Renal cortical epithelial cell (primary cell): ENCODE measurements at places on chromosomes 2 and 18.

- DNase-seq, result no peak
Measured at GRCh38 chr2:190547886-190548285, 13.4 kb upstream of the NEMP2 start.

DNA sequence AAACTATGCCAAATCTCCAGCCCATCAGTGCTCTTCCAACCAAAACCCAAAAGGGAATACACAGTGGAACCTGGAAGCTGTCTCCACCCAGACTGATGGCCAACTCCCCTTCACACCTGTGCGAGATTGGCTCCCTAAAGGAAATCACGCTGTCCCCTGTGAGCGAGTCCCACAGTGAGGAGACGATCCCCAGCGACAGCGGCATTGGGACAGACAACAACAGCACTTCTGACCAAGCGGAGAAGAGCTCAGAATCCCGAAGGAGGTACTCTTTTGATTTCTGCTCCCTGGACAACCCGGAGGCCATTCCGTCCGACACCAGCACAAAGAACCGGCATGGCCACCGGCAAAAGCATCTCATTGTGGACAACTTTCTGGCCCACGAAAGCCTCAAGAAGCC, 271.1 kb downstream of the SETBP1 start:
- no peak for DNase-seq

- no peak for DNase-seq
Measured at GRCh38 chr2:186913870-186914269, 64.9 kb upstream of the ZSWIM2 start.

- no peak for DNase-seq
Measured at GRCh38 chr2:20635675-20636584, 15.0 kb downstream of the HS1BP3 start.

DNA sequence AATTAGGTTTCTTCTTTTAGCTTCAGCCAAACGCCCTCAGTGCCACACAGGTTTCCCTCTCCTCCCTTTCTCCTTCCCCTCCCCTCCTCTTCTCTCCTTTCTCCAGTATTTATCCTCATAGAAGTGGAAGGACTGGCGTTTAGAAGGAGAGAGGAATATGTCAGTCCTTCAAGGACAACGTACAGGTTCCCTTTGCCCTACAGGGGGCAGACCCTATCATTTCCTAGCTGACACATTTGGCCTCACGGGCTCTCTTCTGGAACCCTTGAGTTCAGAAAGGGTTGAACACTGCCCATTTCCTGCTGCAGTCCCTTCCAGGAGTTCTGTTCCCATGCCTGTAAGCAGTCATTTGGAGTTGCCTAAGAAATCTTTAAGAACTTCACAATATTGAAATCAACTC, 46.1 kb downstream of the CDCA7 start:
- peak; percentile 4 for DNase-seq

DNA sequence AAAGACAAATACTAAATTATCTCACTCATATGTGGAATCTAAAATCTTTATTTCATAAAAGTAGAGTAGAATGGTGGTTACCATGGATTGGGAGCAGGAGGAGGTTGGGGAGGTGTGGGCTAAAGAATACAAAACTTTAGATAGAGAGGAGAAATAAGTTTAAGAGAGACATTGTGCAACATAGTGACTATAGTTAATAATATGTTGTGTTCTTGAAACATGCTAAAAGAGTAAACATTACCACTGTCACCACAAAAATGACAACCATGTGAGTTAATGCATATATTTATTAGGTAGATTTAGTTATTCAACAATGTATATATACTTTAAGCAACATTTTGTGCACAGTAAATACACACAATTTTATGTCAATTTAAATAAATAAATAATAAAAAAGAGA, 128.5 kb upstream of the COL3A1 start:
- no peak for DNase-seq

DNA sequence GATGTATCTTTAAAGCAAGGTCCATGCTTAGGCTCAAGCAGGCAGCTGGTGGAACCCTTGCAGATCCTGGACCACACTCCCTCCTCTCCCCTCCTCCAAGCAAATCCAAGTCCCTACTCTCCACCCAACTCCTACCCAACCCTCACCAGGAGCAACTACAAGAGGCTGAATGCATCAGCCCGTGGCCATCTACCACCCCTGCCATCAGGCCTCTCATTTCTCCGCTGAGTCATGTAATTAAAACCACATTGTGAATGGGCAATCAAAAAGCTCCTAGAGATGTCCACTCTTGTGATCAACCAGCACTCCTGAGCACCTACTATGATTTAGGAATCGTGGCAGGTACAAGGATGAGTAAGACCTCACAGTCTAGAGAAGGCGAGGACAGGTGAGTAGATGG, 142.2 kb upstream of the CAPN13 start:
- no peak for DNase-seq

GRCh38 chr2:237384672-237385020, 29.3 kb downstream of the COL6A3 start:
- DNase-seq, result no peak

- DNase-seq, result no peak
Measured at GRCh38 chr2:190486037-190486623, 48.4 kb downstream of the NEMP2 start.

DNA sequence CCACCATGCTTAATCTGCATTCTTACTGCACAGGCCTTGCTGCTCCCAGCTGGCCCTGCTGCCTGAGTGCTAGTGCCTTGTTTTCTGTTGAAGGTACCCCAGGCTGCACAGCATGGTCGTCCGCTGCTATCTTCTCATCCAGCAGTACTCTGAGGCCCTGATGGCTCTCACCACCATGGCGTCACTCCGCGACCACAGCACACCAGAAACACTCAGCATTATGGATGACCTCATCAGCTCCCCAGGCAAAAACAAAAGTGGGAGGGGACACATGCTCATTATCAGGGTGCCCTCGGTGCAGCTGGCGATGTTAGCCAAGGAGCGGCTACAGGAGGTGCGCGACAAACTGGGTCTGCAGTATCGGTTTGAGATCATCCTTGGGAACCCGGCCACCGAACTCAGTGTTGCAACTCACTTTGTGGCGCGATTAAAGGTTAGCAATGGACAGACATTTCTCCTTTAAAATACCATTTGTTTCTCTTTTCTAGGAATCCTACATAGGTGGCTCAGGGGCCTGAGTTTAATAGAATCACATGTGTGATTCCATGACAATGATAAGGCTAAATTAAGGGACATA, 110.5 kb downstream of the ESCO1 start:
- no peak for DNase-seq

- no peak for DNase-seq
Measured at GRCh38 chr18:61579581-61579980, 246.4 kb downstream of the CDH20 start.

- no peak for DNase-seq
Measured at GRCh38 chr18:66603941-66604627, at the start of gene CDH19. Gene CDH19 (minus strand): TSS chr18:66604090. CDS start chr18:66572204, 31,886 bp downstream.

GRCh38 chr2:182166406-182166805, 180.8 kb downstream of the PPP1R1C start:
- DNase-seq, result no peak

GRCh38 chr2:151627353-151627752, 106.9 kb downstream of the NEB start:
- DNase-seq, result no peak

DNA sequence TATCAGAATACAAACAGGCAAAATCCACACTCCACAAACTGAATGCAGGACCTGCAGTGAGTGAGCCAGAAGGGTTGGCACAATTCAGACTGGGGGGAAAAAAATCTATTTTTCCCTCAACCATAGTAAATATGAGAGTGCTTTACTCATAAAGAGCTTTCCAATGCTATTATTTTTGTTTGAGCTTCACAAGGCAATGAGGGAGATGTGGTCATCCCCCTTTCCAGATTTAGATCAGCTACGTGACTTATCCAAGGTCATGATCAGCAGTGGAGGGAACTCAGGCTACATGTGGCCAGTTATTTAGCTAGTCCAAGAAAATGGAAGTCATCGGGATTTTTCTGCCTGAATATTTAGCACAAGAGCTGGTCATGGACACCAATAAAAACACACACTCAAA, 120.4 kb upstream of the KLF7 start:
- DNase-seq, result no peak

- DNase-seq, result no peak
Measured at GRCh38 chr2:89849731-89850130, 1158.3 kb downstream of the RPIA start.

DNA sequence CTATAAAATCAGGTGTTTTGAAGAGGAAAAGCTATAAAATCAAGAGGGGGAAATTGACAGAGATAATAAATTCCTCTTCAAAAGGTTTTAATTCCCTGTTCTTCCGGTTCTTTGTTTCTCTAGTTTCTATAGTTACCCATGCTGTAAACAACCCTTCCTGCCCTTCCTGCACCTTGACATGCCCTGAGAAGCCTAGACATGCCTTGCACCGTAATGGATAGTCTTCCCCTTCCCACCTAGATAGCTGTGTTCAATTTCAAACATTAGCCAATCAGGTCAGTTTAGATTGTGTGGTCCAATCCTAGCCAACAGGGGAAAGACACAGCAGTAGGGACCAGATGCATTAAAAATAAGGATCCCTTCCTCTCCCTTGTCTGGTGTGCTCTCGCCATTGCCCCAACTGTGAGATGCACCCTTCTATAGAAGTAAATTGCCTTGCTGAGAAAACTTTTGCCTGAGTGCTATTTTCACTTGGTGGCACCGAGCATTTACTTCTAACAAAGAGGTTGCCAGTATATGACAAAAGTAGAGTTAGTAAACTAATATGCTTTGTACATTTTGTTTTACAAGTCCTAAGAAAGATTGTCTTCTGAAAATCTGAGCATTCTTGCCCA, 27.1 kb downstream of the SULT1C4 start:
- no peak for DNase-seq

DNA sequence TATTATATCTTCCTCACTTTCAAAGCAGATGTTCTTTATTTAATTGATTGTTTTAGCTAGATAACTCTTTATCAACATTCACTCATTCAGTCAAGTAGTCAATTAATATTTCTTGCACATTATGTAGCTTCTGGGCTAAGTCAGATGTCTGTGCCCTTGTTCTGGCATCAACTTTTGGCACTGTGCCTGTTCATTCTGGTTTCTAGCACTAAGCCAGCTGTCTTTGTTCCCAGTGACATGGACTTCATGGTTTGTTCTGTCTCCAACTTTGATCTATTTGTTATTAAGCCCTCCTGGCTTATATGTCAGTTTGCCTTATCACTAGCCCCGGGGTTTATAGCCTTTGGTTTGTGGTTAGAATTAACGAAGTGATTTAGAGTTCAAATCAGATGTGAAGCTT, 247.9 kb upstream of the SYT4 start:
- DNase-seq, result peak; percentile 2

- no peak for DNase-seq
Measured at GRCh38 chr18:58025205-58025604, 18.8 kb upstream of the NEDD4L start.

DNA sequence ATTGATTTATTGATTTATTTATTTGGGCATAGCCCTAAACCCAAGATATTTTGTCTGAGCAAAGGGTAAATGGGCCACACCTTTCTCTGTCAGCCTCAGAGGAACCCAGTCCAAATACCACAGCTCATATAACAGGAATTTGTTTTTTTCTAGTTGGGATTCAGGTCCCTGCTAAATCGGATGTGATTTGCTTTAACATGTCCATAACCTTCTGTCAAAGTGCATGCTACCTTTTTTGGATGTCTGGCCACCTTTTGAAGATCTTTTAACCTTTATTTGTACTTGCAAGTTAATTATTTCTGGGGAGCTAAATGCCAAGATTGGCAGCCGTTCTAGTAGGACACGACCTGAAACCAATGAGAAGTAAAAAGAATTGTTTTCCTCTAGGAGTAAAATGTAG, 303.2 kb upstream of the UBE2E3 start:
- DNase-seq, result peak; percentile 75

- DNase-seq, result no peak
Measured at GRCh38 chr2:230865766-230866755, 1.3 kb downstream of the ITM2C start.

- DNase-seq, result no peak
Measured at GRCh38 chr2:235330775-235331451, 162.9 kb upstream of the AGAP1 start.

DNA sequence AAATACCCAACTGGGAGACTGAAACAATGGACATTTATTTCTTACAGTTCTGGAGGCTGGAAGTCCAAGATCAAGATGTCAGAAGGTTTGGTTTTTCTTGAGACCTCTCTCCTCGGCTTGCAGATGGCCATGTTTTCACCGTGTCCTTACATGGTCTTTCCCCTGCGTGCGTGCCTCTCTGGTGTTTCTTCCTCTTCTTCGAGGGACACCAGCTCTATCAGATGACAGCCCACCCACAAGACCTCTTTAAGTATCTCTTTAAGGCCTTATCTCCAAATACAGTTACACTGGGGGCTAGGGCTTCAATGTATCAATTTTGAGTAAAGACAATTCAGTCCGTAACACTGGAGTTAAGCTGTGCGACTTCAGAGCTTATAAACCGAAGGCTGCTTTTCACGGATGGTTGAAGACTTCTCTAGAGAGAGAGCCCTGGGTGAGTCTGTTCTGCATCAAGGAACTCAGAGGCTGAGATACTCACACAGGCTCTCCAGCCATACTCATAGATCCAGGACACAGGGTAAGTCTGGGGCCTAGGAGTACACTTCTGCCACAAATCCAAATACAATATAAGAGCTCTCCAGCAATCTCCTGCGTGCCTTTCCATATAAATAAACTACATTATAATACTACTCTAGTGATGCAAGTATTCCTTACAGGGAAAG, 339.9 kb upstream of the PKDCC start:
- peak; percentile 45 for DNase-seq

DNA sequence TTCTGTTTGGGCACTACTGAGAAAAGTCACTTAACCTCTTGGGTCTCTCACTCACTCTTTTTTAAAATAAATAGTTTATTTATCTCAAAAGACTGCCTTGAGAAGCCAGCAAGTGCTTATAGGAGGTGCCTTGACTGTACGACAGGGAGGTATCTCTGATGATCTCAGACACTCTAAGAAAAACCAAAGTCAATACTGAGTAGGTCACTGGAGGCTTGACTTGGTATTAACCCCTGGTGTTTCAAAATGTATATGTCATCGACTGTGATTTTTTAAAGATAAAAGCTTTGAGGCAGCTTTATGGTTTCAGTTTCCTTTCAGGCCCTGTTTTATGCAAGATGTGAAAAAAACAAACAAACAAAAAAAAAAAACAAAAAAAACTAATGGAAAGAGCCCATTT, 33.7 kb downstream of the MREG start:
- no peak for DNase-seq

- no peak for DNase-seq
Measured at GRCh38 chr2:149152469-149152953, 114.0 kb downstream of the LYPD6B start.

GRCh38 chr2:240431661-240432424, 3.6 kb upstream of the GPC1 start:
- DNase-seq, result no peak

- DNase-seq, result no peak
Measured at GRCh38 chr2:7766088-7766722, 849.0 kb downstream of the RNF144A start.

GRCh38 chr2:119650206-119650605, 28.8 kb upstream of the TMEM177 start:
- DNase-seq, result no peak

DNA sequence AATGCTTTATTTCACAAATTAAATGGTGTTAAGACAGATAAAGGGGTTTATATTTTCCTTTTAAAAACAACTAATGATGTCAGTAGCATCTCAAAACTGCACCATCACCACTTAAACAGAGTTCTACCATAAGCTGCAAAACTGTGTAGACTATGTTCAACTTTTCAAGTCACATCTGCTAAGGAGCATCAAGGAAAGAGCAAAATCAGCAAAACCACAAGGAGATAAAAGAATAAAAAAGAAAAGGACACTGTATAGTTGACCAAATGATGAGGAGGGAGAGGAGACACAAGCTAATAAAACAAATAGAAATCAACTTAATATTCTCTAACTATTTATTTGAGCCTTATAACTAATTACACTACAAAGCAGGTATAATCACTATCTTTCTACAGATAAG, 33.9 kb downstream of the PRPF40A start:
- no peak for DNase-seq

GRCh38 chr18:67652288-67652687, 135.8 kb upstream of the DSEL start:
- no peak for DNase-seq
